Fibroblast of the aortic adventitia (primary cell): ENCODE measurements at places on chromosomes 11 and 22. TPM values are rescaled to one million over a fixed set of nuclear protein-coding genes. Genes with fewer than 3 reads are reported as not detected.
A peak's percentile ranks its signal among the peaks of the same experiment; 100 is the strongest.

DNA sequence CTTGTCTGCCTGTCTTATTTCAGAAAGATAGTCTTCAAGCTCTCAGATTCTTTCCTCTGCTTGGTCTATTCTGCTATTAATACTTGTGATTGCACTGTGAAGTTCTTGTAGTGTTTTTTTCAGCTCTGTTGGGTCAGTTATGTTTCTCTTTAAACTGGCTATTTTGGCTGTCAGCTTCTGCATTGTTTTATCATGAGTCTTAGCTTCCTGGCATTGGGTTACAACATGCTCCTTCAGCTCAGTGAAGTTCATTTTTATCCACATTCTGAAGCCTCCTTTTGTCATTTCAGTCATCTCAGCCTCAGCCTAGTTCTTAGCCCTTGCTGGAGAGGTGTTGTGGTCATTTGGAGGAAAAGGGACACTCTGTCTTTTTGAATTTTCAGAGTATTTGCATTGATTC lies 15.5 kb upstream of the DEPDC7 start:
- peak; percentile 92 for DNase-seq

Gene C11orf52
- total RNA-seq: 0.63 TPM in 1 of 2 replicates, not detected in the other

DNA sequence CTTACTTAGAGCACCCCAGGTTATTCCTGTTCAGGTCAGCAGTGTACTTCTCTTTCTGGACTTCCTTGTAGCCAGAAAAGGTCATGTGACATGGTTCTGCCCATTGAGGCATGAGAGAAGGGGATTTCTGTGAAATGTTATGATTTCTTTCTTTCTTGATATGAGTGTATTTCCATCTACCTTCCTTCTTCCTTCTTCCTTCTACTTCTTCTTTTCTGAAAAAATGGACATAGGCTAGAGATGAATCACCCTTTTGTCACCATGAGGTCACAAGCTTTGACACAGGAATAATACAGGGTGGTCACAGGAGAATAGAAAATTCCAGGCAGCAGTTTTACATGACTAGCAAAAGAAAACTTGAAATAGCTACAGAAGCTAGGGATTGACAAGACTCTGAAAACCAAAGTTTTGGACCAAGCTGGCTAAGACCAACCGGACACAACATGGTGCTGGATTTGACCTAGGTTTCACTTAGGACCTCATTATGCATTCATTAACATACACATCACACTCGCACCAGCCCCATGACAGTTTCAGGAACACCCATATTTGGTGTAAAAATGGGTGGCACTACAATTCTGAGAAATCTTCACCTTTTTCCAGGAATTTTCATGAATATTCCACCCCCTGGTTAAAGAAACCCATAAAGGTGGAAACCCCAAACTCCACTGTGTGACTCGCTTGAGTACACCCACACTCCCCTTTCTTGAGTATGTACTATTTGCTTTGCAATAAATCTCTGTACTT lies 21.2 kb upstream of the MAP6 start:
- DNase-seq: no peak

GRCh38 chr11:100965346-100965745 lies 164.3 kb downstream of the PGR start:
- no peak for DNase-seq

DNA sequence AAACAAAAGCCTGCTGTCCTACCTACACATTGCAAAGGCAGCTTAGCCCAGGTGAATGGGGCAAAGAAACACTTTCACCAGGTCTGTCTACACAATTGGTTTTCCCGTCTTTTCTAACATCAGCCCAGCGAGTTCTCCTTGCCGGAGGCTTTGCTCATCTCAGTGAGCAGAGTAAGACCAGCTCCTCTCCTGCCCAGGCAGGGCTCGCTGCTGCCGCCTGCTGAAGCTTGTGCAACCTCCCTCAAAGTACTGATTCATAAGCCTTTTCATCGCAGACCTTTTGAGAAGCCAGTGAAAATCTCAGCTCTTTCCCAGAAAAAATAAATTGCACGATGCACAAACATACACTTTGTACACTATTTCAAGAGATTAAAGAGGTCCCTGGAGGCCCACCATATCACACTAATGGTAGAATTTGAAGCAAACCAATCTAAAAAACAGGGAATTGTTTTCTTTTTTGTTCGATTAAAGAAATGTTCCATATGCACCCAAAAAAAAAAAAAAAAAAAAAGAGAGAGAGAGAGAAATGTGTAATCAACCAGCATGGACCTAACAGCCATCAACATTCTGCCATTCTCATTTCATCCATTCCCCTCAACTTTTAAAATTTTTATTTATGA lies 328.1 kb upstream of the MPPED2 start:
- peak; percentile 53 for DNase-seq

- DNase-seq: no peak
Measured at GRCh38 chr11:6850526-6850925, 5.0 kb downstream of the OR10A5 start.

DNA sequence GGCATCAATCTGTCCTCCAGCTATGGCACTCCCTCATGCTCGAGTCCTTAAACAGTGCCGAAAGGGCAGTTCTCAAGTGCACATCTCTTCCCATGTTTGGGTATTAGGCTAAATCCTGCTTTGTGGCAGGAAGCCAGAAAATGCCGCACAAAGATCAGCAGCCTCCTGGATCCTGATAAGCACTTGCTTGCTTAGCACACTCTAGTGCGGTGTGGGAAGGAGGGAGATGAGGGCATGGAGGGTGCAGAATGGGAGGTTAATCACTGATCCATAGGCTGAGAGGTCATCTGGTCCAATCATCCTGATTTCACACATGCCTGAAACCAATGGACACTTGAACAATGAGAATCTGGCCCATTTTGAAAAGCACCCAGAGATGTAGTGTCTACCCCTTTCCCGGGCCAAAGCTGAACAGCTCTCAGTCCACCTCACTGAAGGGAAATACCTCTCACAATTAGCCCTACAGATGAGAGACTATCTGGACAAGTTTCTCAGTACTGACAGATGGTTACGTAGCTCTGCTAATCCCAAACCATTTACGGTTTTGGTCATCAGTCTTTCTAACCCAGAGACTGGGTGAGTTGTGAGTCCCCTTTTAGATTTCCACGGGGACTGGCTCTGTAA lies 29.8 kb upstream of the CHRM4 start:
- DNase-seq: no peak

Gene KIF18A
- 0.82 and 18.2 TPM in 2 replicates for total RNA-seq

Gene ZBTB3
- 4.2 and 13.4 TPM in 2 replicates for total RNA-seq

Gene LRRC74B
- not detected in 2 replicates for total RNA-seq

GRCh38 chr11:108618529-108618928 lies 25.0 kb upstream of the EXPH5 start:
- DNase-seq: no peak

DNA sequence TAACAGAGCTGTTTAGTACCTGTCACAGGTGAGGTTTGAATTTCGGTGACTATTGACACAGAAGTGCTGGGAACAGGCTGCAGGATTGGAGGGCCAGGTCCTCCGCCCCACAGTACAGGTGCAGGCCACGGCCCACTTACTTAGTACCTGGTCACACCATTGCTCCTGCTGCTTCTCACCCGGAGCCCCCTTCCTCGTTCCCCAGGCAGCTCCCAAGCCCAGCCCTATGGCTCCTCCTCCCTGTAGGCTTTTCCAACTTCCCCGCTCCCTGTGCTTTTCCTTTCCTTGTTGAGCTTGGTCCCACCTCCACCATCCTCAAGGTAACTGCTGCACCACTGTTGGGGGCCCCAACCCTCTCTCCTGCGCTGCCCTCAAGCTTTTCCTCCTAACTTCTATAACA lies 27.9 kb upstream of the ANO1 start:
- no peak for DNase-seq

DNA sequence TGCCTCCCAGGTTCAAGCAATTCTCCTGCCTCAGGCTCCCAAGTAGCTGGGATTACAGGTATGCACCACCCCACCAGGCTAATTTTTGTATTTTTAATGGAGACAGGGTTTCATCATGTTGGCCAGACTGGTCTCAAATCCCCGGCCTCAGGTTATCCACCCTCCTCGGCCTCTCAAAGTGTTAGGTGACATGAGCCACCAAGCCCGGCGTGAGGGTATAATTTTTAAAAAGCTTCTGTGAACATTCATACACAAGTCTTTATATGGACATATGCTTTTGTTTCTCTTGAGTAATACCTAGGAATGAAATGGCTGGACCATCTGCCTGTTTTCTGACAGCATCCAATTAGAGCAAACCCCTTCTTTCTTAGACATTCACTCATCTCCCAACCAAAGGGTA lies 14.3 kb upstream of the NAALAD2 start:
- DNase-seq: no peak

Gene MS4A8
- 0.49 TPM in 1 of 2 replicates, not detected in the other for total RNA-seq

- DNase-seq: no peak
Measured at GRCh38 chr11:58636587-58636986, 14.1 kb downstream of the CNTF start.

DNA sequence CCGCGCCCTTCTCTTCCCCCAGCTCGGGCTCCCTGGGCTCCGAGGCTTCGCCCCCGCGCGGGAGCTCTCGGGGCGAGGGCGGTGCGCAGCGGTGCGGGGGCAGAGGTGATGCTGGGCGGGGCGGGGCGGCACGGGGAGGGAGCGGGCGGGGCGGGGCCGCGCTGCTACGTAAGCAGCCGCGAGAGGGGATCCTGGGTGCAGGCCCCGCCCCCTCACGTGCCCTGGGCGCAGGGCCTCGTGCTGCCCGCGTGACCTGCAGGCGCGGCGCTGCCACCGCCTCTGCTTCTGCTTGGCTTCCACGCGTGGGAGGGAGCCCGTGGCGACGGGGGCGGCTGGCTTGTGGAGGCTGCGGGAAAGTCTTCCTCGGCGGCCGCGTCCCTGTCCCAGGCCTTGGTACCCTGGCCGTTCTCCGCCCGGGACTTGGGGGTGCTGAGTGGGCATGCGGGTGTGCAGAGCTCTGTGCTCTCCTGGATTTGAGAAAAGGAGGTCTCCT lies 132.6 kb upstream of the HSD17B12 start:
- no peak for DNase-seq

Gene RTN4RL2
- total RNA-seq: 0.09 and 0.90 TPM in 2 replicates

DNA sequence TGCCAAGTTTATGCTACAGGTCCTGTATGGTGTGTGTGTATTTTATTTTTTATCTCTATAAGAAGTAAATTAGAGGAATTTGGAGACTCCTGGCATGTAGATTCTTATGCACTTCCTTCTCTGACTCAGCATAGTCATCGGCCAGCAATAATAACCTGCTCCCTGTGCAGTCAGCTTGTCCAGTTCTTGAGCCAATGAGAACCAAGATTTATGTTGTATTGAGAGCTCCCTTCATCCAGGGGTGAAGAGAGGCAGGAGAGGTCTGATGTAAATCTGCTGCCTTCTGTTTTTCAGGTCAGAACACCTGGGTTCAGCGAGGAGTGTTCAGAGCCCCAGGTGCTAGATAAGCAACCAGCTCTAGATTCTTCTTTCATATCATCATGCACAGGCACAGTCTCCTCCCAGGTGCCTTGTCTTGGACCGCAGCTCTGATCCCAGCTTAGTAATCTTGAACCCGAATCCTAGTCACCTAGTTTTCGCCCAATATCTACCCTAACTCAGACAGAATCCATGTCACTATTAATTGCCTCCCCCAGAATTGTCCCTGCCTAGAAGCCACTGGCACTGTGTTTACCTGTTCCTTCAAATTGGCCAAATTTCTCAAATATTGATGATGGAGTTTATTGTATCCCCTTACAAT lies 328.2 kb upstream of the NCAM1 start:
- DNase-seq: peak; percentile 63

Gene HINFP
- 8.7 and 19.1 TPM in 2 replicates for total RNA-seq

GRCh38 chr11:10405865-10406592 lies 49.0 kb upstream of the AMPD3 start:
- DNase-seq: peak; percentile 93

Gene GAS2L1
- total RNA-seq: 5.0 and 15.0 TPM in 2 replicates

- DNase-seq: no peak
Measured at GRCh38 chr22:18954990-18955571, 19.0 kb upstream of the PRODH start.

Gene DNAJB13
- not detected in 2 replicates for total RNA-seq

- DNase-seq: peak; percentile 37
Measured at GRCh38 chr11:45580399-45580798, 85.0 kb downstream of the CHST1 start.

DNA sequence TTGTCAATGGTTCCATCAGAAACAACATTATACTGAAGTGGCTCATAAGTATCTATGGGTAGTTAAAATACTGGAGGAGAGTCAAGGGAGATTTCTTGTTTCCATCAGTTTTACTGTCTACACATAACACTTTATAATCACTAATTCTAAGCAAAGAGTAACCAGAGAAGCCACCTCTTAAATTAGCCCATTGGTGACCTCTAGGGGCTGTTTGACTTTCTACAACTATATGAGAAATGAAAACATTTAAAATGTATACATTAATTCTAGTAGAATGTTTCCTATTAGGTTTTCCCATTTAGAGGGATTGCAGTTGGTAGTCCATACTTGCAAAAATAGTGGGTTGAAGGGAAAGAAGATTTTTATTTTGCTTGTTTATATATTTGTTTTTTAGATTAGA lies 504.3 kb downstream of the FAM181B start:
- peak; percentile 47 for DNase-seq

GRCh38 chr11:79242616-79243015 lies 198.2 kb downstream of the TENM4 start:
- peak; percentile 66 for DNase-seq

Gene PATE4
- not detected in 2 replicates for total RNA-seq

Gene KCNJ5
- total RNA-seq: 0.09 TPM in 1 of 2 replicates, not detected in the other

DNA sequence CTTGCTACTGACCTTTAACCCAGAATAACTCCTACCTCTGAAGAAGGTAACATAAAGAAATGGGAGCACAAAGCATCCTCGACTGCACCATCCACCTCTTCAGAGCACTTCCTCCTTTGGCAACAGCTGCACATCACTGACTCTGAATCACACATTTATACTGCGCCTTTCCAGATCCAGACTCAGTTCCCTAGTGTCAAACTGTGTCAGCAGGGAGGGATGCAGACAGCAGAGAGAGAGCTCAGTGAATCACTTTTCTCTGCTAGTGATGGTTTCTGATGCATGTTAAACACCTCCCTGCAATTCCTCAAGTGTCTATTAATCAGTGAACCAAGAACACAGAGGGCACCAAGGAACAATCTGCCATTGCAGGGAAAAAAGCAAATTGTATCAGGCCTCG lies 118.9 kb downstream of the PLEKHA7 start:
- DNase-seq: no peak

GRCh38 chr22:35349368-35349703 lies 31.6 kb upstream of the HMOX1 start:
- DNase-seq: no peak

Gene KRTAP5-9
- total RNA-seq: not detected in 2 replicates

DNA sequence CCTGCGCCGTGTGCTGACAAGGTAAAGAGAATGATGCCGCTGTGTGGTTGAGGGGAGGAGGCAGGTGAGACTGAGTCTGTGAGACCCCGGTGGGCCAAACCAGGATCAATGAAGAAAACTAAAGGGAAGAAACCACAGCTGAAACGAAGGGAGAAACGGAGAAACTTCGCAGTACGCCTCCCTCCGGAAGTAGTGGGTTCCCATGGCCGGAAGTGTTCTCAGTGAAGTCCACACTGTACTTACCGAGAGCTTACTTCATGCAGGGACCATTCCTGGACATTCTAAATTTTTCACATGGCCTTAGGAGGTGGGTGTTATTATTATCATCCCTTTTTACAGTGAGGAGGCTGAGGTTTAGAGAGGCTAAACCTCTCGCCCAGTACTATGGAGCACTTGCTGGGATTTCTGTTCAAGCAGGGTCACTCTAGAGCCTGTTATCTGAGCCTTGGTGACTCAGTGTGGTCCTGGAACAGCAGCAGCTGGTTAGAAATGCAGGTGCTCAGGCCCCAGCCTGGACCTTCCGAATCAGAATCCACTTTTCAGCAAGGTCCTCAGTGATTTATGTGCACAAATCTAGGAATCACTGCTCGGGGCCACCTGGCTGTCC lies 17.9 kb downstream of the CD5 start:
- no peak for DNase-seq

Gene TANGO2
- total RNA-seq: 25.7 and 41.7 TPM in 2 replicates
